ENCODE measurements at places on chromosomes 5 and 9.

- DNase-seq, result peak; percentile 14
These were observed 983 bp downstream of the GCNT1 start for GRCh38 chr9:76459694-76460635.

DNA sequence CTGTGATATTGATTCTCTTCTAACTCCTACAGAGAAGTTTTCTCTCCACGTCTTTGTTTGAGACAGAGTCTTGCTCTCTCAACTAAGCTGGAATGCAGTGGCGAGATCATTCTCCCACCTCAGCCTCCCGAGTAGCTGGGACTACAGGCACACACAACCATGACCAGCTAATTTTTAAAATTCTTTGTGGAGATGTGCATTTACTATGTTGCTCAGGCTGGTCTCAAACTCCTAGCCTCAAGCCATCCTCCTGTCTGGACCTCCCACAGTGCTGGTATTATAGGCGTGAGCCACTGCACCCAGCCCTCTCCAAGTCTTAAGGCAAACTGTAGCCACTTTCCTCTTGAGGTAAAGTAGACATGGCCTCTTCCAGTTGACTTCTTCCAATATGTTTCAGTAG, 72.2 kb downstream of the SNX18 start:
- DNase-seq, result no peak

GRCh38 chr5:151243564-151243963, 9.4 kb upstream of the GM2A start:
- DNase-seq, result peak; percentile 63

DNA sequence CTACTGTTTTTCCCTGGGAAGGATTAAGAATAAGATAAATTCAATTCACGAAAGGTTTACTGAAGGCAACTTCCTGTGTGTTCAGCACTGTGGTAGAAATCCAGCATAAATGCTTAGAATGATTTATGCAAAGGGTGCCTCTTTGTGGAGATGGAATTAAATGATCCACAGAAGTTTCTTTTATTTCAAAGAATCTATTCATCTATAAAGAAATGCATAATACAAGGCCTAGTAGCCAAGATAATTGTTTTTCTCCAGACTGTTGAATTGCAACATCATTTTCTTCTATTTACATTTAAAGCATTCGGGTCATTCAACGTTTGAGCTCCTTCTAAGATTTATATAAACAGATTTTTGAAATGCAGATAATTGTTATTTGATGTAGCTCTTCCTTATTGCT, 138.8 kb upstream of the NFIL3 start:
- no peak for DNase-seq

DNA sequence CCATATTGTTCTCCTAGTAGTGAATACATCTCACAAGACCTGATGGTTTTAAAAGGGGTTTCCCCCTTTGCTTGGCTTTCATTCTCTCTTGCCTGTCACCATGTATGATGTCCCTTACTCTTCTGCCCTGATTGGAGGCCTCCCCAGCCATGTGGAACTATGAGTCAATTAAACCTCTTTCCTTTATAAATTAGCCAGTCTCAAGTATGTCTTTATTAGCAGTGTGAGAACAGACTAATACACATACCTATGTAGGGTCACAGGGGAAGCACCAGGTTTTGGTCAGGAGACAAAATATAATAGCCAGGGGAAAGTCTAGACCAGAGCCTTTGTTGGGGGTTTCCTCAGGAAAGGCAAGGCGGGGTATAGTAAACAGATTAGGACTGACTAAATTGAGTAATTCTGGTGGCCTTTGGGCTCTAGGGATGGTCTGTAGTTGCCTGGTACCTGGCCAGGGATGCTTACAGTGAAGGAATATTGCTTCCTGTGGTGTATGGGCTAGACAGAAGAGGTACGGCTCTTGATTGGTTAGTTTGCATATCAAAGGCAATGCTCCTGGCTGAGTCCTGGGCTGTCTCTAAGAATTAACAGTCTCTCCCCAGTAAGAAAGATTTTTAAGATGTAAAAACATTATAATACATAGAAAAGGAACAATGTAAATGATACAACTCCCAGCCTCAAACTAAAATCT, 254.5 kb downstream of the ELAVL2 start:
- no peak for DNase-seq

- DNase-seq, result no peak
These were observed 178.8 kb upstream of the HAPLN1 start for GRCh38 chr5:83899326-83899970.

GRCh38 chr9:124934290-124934689, 6.6 kb downstream of the GOLGA1 start:
- DNase-seq, result no peak

DNA sequence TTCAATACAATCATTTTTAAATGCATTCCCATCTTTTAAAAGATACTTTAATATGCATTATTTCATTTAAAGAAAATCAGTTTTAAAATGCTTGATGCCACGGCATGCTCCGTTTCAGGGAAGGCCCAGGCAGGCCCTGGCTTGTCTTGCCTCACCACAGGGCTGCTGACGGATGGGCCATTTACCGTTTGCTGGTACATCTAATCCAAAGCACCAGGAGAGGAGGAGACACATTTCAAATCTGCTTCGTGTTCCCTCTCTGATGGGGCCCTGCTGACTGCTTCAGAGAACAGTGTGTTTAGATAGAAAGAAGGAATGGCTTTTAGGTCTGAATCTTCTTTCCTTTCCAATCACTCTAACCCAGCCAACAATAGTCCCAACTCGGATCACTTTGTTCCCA, 185.2 kb downstream of the DCP2 start:
- DNase-seq, result no peak

DNA sequence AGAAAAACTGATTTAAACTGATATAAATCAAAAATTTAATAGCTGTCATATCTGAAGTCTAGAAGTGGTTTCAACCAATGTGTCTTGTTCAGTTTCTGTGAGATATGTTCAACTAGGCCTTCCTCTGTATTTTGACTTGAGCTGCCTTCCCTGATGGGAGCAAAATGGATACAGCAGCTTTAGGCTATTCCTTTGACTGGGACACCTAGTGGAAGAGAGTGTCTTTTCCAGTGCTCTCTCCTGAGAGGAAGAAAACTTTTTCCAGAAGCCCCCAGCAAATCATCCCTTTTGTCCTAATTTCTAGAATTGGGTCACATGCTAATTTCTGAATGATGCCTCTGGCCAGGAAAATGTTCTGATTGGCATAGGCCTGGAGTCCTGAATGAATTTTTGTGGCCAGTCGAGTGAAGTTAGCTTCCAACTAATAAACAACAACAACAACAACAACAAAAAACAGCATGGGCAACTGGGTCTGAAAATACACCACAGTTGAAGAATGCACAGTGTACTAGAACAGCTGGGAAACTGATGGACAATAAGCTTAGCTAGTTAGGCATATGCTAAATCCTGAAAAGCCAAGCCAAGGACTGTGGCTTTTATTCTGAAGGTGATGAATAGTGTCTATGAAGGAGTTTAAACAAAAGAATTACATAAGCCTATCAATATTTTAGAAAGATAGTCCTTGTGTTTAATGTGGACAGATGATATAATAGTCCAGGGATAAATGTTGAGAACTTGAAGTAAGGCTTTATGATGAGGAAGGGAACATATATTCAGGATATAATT, 125.7 kb downstream of the FBN2 start:
- no peak for DNase-seq

- DNase-seq, result no peak
These were observed 139.3 kb downstream of the LHFPL2 start for GRCh38 chr5:78509145-78509865.

DNA sequence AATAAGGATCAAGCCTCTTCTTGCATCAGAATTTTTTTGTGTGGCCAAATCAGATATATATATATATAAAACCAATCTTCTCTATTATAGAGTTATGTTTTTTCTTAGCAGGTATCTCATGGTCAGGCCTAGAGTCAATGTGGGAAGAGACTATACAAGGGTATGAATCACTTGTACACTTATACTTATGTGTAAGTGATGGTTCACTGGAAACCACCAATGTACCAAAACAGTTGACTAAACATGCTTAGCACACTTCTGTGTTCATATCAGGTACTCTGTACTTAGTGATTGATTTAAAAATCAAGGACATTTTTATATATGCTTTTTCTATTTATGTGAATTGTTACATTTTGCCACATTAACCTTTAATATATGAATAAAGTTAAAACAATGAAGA, 92.6 kb downstream of the CWC27 start:
- no peak for DNase-seq

- no peak for DNase-seq
These were observed 135.8 kb downstream of the DCP2 start for GRCh38 chr5:113112435-113112834.

GRCh38 chr9:69865986-69866385, 45.4 kb downstream of the CFAP95 start:
- no peak for DNase-seq

- no peak for DNase-seq
These were observed 862.2 kb upstream of the C9orf72 start for GRCh38 chr9:28435456-28435855.

- DNase-seq, result no peak
These were observed 18.2 kb downstream of the SLC22A5 start for GRCh38 chr5:132387640-132388117.
